ENCODE measurements at places on chromosomes 7 and 10. TPM values are rescaled to one million over a fixed set of nuclear protein-coding genes. Genes with fewer than 3 reads are reported as not detected.

Gene OPN1SW
- total RNA-seq, result not detected

DNA sequence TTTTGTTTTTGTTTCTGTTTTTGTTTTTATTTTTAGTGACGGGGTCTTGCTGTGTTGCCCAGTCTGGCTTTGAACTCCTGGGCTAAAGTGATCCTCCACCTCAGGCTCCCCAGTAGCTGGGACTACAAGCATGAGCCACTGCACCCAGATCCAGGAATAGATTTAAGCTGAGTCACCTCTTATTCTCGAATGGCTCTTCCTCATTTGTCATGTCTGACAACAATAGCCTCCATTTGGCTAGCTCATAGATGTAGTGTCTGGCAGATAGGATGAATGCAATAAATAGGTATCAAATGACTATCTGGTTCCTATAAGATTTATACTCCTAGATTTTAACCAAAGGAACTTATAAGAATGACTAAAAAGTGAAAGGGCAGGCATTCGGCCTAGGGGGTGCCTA, 172.9 kb downstream of the TMEM26 start:
- H3K4me1 ChIP-seq, result peaks cover 8% of the 10 kb centered on the region
- no peaks in the 10 kb centered on the region for H3K36me3 ChIP-seq
- H3K27ac ChIP-seq, result no peak overlapping the region
- no peak for DNase-seq

DNA sequence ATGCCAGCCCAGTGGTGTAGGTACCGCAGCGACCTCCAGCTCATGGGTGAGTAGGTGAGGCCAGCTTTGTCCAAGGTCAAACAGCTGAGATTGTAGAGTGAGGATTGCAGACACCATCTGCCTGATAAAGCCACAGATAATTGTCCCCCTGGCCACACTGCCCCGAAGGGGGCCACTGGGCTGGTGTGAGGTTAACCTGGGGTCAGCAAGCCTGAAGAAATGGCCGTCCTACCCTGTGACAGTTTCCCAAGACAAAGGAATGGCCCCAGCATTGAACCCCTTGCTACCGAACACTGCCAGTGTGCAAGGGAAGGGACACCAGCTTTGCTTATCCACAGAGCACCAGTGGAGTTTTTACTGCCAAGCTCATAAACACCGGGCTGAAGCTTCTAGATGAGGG, 23.0 kb downstream of the ECHDC3 start:
- H3K36me3 ChIP-seq, result peaks cover 3% of the 10 kb centered on the region
- H3K27me3 ChIP-seq, result no peaks in the 10 kb centered on the region
- no peaks in the 10 kb centered on the region for H3K4me1 ChIP-seq
- H3K27ac ChIP-seq, result no peak overlapping the region

DNA sequence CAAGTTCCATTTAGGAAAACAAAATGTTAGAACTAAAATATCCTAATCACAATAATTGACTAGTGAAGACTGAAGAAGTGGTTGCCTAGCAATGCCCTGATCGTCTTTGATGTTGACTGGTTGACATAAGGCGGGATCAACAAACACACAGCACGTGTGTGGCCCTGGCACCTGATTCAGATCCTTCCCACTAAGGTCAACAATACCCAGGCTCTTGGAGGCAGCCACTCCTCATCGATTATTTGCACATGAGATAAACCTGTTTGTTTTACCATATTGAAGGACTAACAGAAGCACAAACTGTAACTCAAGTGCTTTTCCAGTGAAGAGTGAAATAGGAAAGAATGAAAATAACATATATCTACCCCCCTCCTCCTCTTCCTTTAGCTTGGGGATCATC, 15.6 kb downstream of the FANK1 start:
- no peak overlapping the region for H3K27ac ChIP-seq
- H3K27me3 ChIP-seq, result peaks cover 2% of the 10 kb centered on the region
- no peak overlapping the region for H3K4me3 ChIP-seq
- H3K36me3 ChIP-seq, result peaks cover 5% of the 10 kb centered on the region
- H3K4me1 ChIP-seq, result no peaks in the 10 kb centered on the region

DNA sequence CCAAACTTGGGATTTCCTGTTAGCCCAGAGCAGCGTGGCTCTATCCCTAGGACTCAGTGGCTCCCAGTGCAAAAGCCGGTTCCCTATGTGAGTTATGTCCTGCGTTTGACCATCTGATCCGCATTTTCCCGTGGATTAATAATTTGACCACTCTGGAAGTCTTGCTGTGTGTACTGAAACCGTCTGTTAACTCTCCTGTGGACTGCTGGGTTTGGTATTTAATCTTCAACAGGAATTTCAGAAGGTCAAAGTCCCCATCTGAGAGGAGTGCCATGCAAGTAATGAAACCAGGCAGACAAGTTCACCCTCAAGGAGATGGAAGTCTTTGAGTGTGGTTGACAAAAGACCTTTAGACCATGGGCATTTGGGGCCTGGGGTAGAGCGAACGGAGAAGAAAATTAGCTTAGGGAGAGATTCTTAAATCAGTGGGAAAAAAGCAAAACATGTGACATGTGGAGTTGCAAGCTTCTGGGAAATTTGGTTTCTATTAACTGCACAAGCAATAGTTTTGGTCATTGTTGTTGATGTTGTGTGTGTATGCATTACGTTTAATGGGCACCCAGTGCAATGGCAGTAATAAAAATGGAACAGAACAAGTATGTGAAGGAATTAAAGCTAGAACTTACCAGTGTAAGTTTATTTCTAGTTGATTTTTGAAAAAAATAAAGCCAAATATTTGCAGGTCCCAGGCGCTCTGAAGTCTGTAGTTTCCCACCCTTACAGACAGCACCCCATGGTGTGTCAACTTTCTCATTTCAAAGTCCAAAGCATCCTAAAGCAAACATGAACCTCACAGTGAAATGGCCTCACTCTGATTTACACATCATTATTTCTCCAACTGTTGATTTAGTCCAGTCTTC, 38.2 kb downstream of the LYZL1 start:
- no peak overlapping the region for H3K4me3 ChIP-seq
- H3K27ac ChIP-seq, result no peak overlapping the region
- H3K27me3 ChIP-seq, result peaks cover 13% of the 10 kb centered on the region
- H3K4me1 ChIP-seq, result peaks cover 23% of the 10 kb centered on the region

- H3K27me3 ChIP-seq, result no peaks in the 10 kb centered on the region
- no peak for DNase-seq
- H3K27ac ChIP-seq, result no peak overlapping the region
- H3K4me1 ChIP-seq, result no peaks in the 10 kb centered on the region
- no peak overlapping the region for H3K4me3 ChIP-seq
Observed at GRCh38 chr7:791519-791918, 40.8 kb upstream of the SUN1 start.

Gene SPOCK2
- total RNA-seq, result 0.32 TPM

- H3K27ac ChIP-seq, result no peak overlapping the region
- no peaks in the 10 kb centered on the region for H3K36me3 ChIP-seq
- H3K27me3 ChIP-seq, result no peaks in the 10 kb centered on the region
- DNase-seq, result no peak
- H3K4me1 ChIP-seq, result peaks cover 12% of the 10 kb centered on the region
- no peak overlapping the region for H3K4me3 ChIP-seq
Observed at GRCh38 chr10:14547816-14548215, 217.1 kb upstream of the FRMD4A start.

- peaks cover 6% of the 10 kb centered on the region for H3K27me3 ChIP-seq
- no peak for DNase-seq
- H3K36me3 ChIP-seq, result no peaks in the 10 kb centered on the region
- peaks cover 4% of the 10 kb centered on the region for H3K4me1 ChIP-seq
- H3K27ac ChIP-seq, result no peak overlapping the region
- H3K4me3 ChIP-seq, result no peak overlapping the region
Observed at GRCh38 chr10:71156436-71156835, 55.9 kb upstream of the UNC5B start.

Gene RBAK
- total RNA-seq, result 13.1 TPM

Gene LMBR1
- total RNA-seq, result 39.1 TPM

GRCh38 chr7:144857463-144857862, 21.6 kb upstream of the TPK1 start:
- H3K36me3 ChIP-seq, result no peaks in the 10 kb centered on the region
- no peak overlapping the region for H3K27ac ChIP-seq
- no peak overlapping the region for H3K4me3 ChIP-seq
- DNase-seq, result no peak
- H3K27me3 ChIP-seq, result peaks cover 23% of the 10 kb centered on the region

DNA sequence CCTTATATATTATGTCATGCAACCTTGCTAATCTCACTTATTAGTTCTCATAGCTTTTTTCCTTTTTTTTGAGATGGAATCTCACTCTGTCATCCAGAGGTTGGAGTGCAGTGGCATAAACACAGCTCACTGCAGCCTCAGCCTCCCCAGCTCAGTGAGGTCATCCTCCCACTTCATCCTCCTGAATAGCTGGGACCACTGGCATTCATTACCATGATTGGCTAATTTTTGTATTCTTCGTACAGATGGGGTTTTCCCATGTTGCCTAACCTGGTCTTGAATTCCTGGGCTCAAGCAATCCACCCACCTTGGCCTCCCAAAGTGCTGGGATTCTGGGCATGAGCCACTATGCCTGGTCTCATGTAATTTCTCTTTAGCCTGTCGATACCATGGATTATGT, 89.1 kb upstream of the TRIM24 start:
- no peaks in the 10 kb centered on the region for H3K27me3 ChIP-seq
- H3K4me3 ChIP-seq, result no peak overlapping the region
- peaks cover 7% of the 10 kb centered on the region for H3K36me3 ChIP-seq
- H3K4me1 ChIP-seq, result no peaks in the 10 kb centered on the region
- no peak for DNase-seq

- H3K4me1 ChIP-seq, result no peaks in the 10 kb centered on the region
- H3K4me3 ChIP-seq, result no peak overlapping the region
- peaks cover 2% of the 10 kb centered on the region for H3K36me3 ChIP-seq
- no peak overlapping the region for H3K27ac ChIP-seq
- H3K27me3 ChIP-seq, result no peaks in the 10 kb centered on the region
- DNase-seq, result no peak
Observed at GRCh38 chr7:133609806-133610205, 356.9 kb downstream of the EXOC4 start.

Gene DOCK4
- total RNA-seq, result 43.0 TPM

Gene CYP3A4
- not detected for total RNA-seq

- no peak overlapping the region for H3K27ac ChIP-seq
- peaks cover 63% of the 10 kb centered on the region for H3K4me1 ChIP-seq
- no peaks in the 10 kb centered on the region for H3K27me3 ChIP-seq
- H3K4me3 ChIP-seq, result no peak overlapping the region
Observed at GRCh38 chr10:49564461-49565009, 25.6 kb upstream of the ERCC6 start.

Gene TMEM26
- total RNA-seq, result 1.9 TPM

DNA sequence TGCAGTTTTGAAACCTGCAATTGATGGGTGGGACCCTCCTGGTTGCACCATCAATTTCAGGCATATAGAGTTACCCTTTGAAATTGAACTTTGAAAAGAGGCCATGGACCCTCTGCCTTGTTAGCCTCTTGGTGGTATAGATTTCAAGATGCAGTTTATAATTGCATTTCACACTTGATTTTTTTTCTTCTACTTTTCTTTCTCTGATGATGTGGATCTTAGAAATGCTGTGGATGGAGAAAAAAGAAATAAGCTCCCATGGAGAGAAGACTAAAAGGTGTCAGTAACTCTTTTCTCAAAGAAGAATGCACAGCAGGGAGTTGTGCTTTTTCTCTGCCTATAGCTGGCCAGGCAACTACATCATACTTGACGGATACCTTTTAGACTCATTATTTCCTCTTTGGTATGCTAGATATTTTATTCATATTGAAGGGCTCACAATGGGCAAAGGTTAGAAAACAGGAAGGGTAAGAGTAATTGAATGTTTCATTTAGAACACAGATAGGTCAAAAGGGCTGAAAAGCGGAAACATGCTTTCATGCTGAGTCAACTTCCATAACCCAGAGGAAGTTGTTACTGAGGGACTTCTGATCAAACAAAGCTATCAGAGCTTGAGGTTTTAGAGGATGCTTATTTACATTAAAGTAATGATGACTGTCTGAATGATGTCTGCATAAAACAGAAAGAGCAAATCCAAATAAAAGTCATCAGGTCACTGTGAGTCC, 773.2 kb upstream of the LRRN3 start:
- H3K36me3 ChIP-seq, result peaks cover 10% of the 10 kb centered on the region
- no peak overlapping the region for H3K4me3 ChIP-seq
- no peak for DNase-seq
- H3K4me1 ChIP-seq, result peaks cover 27% of the 10 kb centered on the region
- H3K27ac ChIP-seq, result no peak overlapping the region

Gene CALML5
- total RNA-seq, result not detected

Gene PLCE1
- 10.6 TPM for total RNA-seq

Gene VIPR2
- total RNA-seq, result not detected

Gene EN2
- total RNA-seq, result 0.15 TPM

Gene AGAP9
- total RNA-seq, result 5.4 TPM

Gene LAMB1
- total RNA-seq, result 405 TPM

All from chondrocyte (in vitro differentiated cells).